ENCODE measurements at places on chromosomes 1 and 21. TPM values are rescaled to one million over a fixed set of nuclear protein-coding genes. Genes with fewer than 3 reads are reported as not detected.

Gene C8A
- total RNA-seq, result not detected

DNA sequence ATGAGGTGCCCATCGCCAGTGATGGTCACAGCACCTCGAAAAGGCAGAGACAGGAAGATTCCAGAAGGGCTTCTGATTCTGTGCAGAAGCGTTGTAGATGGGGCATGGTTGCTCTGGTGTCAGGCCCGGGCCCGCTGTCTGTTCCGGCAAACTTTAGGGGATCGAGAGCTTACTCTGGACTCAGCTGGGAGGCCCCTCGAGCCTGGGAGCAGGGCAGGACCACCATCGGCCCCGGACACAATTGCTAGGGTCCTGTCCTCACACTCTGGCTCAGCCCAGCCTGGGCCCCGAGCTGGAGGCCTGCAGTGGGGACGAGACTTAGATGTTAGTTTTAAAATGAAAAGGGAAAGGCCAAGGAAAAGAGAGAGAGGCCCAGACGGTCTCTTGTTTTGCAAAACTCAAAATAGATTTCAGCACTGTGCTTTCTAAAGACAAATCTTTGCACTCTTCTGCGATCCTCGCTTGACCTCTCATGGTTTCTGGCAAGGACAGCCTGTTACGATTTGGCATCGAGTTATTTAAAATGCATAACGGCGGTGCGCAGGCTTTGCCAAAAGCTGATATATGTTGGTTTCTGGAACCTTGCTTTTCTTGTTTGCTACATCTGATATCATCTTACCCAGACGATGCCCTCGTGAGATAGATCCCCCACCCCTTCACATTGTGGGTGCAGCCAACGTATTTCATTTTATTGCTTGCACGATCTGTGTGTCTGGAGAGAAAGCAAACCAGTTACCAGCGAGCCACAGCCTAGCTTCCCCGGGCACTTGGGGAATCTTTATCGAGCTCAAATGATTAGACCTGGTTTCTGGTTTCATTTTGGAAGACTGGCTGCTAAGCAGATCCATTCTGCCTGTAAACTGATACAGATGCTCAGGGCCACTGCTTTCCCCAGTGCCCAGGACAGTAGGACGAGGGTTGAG lies 58.0 kb downstream of the PRDM16 start:
- H3K27me3 ChIP-seq, result no peaks in the 10 kb centered on the region
- H3K36me3 ChIP-seq, result no peaks in the 10 kb centered on the region
- DNase-seq, result no peak
- no peak overlapping the region for H3K4me3 ChIP-seq

Gene KRTAP22-2
- total RNA-seq, result not detected

DNA sequence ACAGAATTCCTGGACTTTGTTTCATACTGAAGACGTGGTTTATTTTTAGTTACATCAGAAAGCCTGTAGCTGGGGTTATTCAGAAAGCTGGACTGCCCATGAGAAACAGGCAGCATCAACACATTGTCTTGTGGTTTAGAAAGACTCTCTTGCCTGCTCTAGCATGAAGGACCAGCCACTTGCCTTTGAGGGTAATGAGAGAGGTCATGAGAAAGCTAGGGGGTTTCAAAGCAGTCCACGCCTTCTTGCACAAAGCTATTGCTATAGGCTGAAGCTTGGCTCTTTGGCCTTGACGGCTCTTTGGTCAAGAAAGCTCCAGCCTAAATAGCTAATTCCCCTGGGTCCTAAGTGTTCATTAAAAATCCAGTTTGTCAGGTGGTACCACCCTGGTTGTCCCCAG lies 208.1 kb downstream of the PRDM2 start:
- no peaks in the 10 kb centered on the region for H3K4me1 ChIP-seq
- no peak for DNase-seq
- no peaks in the 10 kb centered on the region for H3K36me3 ChIP-seq

DNA sequence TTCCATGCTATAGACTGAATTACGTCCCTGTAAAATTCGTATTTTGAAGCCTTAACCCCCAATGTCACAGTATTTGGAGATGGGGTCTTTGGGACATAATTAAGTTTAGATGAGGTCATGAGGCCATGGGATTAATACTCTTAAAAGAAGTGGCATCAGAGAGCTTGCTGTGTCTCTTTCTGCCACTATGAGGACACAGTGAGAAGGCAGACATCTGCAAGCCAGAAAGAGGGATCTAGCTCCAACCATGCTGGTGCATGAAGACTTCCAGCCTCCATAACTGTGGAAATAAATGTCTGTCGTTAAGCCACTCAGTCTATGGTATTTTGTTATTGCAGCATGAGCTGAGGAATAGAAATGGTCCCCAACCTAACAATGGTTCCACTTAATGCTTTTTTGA lies 99.0 kb downstream of the LTN1 start:
- H3K4me3 ChIP-seq, result no peak overlapping the region
- no peaks in the 10 kb centered on the region for H3K36me3 ChIP-seq
- H3K27ac ChIP-seq, result no peak overlapping the region
- DNase-seq, result no peak

GRCh38 chr1:60065199-60065598 lies 8.4 kb downstream of the C1orf87 start:
- no peaks in the 10 kb centered on the region for H3K36me3 ChIP-seq
- DNase-seq, result no peak
- peaks cover 6% of the 10 kb centered on the region for H3K27me3 ChIP-seq
- H3K4me3 ChIP-seq, result no peak overlapping the region
- no peak overlapping the region for H3K27ac ChIP-seq

Gene INPP5B
- total RNA-seq, result 27.7 TPM

Gene CXADR
- 0.56 TPM for total RNA-seq

All from activated naive CD8-positive, alpha-beta T cell treated with anti-CD3 and anti-CD28 coated beads for 36 hours (primary cell).